Kidney (tissue), 22 donors: ENCODE measurements at places on chromosomes 5 and 9. TPM values are rescaled to one million over a fixed set of nuclear protein-coding genes. Genes with fewer than 3 reads are reported as not detected.

- no peak for DNase-seq
These were observed 107.0 kb upstream of the MTAP start for GRCh38 chr9:21695443-21695842.

DNA sequence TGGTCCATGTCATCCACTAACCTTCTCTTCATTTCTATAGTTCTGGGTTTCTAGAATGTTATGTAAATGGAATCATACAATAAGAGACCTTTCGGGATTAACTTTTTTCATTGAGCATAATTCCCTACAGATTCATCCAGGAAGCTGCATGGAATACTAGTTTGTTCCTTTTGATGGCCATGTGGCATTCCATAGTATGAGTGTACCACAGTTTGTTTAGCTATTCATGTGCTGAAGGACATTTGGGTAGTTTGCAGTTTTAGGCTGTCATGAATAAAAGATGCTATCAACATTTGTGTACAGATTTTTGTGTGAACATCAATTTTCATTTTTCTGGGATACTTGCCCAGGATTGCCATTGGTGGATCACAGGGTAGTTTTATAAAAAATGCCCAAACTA lies 6.8 kb upstream of the SPTLC1 start:
- no peak for DNase-seq

The TEX53 gene
- not detected for polyA plus RNA-seq

The PLAC8L1 gene
- polyA plus RNA-seq = not detected

DNA sequence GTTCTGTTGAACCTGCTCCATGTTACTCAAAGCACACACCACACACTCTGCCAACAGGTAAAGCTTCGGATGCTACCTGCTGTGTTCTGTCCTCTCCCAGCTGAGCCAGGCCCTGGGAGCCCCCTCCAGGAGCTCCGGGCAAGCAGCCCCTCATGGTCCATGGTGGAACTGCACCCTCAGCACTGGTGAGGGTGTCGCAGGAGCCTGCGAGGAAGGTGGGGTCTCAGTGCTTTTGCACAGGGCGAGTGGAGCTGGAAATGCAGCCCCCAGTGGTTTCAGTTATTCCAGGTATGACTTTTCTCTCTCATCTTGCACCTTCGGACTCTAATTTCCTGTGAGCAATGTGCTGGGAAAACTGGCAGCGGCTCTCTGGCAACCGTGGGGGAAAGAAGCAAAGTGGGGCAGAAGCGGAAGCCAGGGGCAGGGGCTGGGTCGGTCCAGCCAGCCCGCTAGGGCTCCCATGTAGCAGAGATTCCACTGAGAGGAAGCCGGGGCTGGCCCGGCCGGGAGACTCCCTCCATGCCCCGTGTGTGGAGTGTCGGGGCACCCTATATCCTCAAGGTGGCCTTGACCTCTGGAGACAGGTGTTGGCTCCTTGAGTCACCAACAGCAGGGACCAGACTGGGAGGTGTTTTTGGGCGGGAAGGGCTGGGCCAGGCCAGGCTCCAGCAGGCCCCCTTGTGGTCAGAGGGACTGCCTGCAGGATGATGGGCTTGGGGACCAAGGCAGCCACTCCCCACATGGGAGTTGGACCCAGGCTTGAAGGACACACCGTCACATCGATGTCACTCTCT lies 75.6 kb upstream of the PRSS3 start:
- no peak for DNase-seq

DNA sequence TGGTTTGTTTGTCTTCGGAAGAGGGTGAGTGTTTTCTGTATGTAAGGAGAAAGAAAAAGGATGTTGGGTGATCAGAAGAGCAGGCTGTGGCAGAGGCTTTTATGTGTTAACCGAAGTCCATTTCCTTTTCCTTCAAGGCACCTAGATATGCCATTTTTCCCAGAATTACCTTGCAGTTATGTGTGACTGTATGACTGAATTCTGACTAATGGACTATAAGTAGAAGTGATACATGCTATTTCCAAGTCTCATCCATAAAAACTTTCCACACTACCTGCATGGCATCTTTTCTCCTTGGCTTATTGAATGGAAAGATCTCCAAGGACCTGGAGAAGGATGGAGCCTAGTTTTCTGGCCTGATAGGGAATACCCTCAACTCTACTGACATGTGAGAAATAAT lies 10.6 kb upstream of the NDUFS4 start:
- no peak for DNase-seq

GRCh38 chr9:38761999-38762398 lies 42.1 kb upstream of the FAM240B start:
- DNase-seq = no peak

GRCh38 chr5:120096413-120096812 lies 367.7 kb upstream of the PRR16 start:
- peak; percentile 3 for DNase-seq

The TRIM32 gene
- polyA plus RNA-seq = 5.2 TPM

DNA sequence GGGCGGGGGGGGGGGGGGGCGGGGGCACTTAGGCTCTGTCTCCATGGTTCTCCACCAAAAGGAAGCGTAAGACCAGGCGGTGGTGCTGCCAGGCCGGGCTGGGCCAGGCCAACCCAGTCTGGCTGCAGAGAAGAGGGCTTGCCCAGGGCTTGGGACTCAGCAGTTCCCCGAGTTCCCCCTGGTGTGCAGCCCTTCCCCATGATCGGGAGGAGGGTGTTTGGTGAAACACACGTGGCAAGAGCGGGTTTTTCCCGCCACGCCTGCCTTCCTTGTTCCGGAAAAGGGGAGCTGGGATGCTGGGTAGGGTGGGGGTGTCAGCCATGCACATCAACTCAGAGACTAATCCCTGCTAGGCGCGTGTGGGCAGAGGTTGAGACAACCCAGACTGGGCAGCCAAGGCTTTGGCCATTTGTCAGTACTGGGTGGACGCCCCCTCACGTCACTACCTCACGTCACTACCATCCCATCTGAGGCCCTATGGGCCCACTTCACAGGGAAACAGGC lies 32.9 kb downstream of the PRRX2 start:
- no peak for DNase-seq

The NTNG2 gene
- polyA plus RNA-seq = 0.54 TPM

GRCh38 chr9:114894609-114895433 lies 35.6 kb downstream of the TNFSF8 start:
- no peak for DNase-seq

GRCh38 chr5:94709277-94709676 lies 90.8 kb downstream of the SLF1 start:
- no peak for DNase-seq

- DNase-seq = peak; percentile 66
These were observed 4.0 kb upstream of the CDK5RAP2 start for GRCh38 chr9:120583958-120584369.

DNA sequence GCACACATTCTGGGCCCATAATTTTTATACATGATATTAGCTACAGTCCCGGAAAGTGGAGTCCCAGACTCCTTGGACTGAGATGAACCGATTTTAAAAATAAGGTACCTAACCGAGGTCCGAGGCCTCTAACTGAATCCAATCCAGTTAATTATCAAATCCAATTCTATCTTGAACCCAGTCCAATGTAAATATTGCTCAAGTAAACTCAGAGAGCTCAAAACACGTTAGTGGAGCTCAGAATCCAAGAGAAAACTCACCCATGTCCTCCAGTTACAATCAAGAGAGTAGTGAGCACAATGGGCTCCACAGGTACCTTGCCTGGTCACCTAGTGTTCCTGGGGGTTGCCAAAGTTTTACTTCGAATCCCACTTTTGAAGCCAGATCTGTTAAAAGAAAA lies 37.9 kb upstream of the DIRAS2 start:
- no peak for DNase-seq

The ACER2 gene
- polyA plus RNA-seq = 0.28 TPM

GRCh38 chr9:116837018-116837989 lies 150.2 kb downstream of the TRIM32 start:
- DNase-seq = no peak

DNA sequence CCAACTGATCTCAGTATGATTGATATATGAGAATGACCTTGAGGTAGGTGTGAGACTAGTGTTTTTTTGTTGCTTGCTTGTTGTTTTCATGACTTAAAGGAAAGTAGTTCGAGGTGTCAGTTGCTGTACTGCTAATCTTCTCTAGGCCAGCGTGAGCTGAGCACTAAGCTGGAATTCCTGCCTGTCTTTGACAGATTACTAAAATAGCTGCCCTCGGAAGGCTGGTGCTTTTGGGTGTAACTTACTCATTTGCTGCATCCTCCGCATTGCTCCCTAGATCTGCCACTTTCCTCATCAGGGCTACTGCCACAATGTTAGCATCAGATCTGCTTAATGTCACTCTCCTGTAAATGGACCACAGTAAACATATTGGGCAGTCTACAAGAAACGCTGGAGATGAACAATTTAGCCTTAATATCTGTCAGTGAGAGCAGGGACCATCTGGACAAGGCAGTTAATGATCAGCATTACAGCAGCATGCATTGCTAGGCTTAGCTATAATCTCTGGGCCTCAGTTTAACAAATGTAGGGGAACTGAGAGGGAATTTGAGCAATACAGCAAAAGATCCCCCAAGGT lies 106.6 kb upstream of the CDH6 start:
- no peak for DNase-seq

- DNase-seq = no peak
These were observed 10.0 kb downstream of the LRRC70 start for GRCh38 chr5:62588668-62589067.

- DNase-seq = no peak
These were observed 18.6 kb upstream of the CEP72 start for GRCh38 chr5:593511-593910.

DNA sequence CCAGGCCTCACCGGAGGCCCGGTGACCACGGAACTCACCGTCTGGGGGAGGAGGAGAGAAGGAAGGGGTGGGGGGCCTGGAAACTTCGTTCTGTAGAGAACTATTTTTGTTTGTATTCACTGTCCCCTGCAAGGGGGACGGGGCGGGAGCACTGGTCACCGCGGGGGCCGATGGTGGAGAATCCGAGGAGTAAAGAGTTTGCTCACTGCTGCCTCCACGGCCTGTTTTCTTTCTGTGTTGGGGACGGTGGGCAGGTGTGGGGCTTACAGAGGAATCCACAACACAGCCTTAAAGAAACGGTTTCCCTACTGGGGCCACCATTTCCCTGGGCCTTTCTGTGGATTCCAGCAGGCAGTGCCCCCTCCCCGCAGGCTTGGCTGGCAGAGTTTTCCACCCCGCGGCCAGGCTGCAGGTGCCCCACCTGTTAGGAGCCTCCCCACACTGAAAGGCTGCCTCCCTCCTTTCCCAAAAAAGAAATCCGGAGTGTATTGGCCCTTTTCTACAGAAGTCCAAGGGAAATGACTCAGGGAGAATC lies 80.8 kb downstream of the NTNG2 start:
- no peak for DNase-seq

The SPATA31E1 gene
- polyA plus RNA-seq = not detected

DNA sequence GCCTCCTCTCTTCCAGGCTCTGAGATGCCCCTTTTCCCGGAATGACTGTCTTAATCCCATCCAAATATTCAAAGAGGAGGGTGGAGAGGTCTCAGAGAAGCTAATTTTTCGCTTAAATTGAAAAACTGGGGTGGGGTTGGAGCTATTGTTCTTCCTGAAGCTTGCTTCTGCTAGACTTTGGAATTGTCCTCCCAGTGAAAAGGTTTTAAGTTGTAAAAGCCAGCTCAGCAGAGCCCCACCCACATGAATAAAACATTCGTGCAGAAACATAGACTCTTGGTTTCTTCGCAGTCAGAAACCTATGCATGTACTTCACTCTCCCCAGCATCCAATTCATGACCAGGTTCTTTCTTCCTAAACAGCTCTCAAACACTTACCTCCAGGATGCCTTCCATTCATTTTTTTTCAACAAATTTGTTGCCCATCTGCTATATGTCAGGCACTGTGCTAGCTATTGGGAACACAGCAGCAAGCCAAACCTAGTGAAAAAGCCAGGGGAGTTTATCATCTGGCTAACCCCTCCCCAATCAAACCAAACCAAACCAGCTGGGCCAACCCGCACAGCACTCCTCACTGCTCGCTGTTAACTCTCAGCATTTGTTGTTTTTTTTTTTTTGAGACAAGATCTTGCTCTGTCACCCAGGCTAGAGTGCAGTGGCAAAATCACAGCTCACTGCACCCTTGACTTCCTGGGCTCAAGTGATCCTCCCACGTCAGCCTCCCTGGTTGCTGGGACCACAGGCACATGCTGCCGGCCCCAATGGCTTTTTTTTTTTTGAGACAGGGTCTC lies 37.9 kb upstream of the OCLN start:
- DNase-seq = no peak

The MARCHF3 gene
- polyA plus RNA-seq = 1.5 TPM

The FBXL7 gene
- 3.9 TPM for polyA plus RNA-seq

GRCh38 chr5:96909003-96909402 lies 26.9 kb upstream of the LNPEP start:
- DNase-seq = no peak

The NME5 gene
- 30.2 TPM for polyA plus RNA-seq

DNA sequence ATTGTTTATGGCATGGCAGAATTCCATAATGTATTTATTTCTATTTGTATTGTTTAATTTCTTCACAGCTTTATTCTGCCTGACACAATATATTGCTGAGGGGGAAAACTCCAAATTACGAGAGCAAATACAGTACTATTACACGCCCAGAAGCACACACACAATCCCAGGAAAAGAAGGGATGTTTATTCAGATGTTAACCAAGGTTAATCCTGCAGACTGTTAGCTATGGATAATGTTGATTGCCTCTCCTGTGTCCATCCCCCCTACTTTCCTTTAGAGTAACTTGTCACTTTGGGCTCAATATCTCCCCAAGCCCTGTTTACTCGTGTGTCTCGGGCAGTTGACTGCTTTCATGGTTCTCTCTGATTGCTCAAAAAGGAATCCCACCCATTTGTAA lies 84.2 kb upstream of the ERCC6L2 start:
- DNase-seq = no peak

The ZDHHC11 gene
- 1.6 TPM for polyA plus RNA-seq

The ADRA1B gene
- 2.3 TPM for polyA plus RNA-seq

GRCh38 chr5:26569241-26569928 lies 469.0 kb downstream of the CDH9 start:
- DNase-seq = no peak

The BTNL8 gene
- 1.2 TPM for polyA plus RNA-seq

The FOXD4L5 gene
- not detected for polyA plus RNA-seq
